Adrenal gland (tissue), 19 donors: ENCODE measurements at places on chromosomes 13 and 19.

- DNase-seq, result no peak
Observed at GRCh38 chr13:111897178-111897845, 169.6 kb upstream of the SOX1 start.

DNA sequence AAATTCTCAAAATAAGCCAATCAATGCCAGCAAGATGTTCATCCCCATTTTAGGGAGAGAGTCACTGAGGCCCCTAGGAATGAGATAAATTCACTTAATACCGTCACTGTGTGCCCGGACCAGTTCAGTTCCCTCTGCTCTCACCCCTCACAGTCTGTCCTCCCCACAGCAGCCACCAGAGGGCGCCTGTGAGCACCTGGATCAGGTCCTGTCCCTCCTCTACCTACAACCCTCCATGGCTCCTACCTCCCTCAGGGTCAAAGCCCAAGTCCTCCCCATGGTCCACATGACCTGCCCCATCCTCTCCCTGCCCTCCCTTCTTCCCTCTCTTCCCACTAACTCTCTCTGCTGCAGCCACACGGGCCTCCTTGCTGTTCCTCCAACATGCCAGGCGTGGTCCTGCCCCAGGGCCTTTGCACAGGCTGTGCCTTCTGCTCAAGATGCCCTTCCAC, 42.0 kb upstream of the NFIC start:
- peak; percentile 72 for DNase-seq

DNA sequence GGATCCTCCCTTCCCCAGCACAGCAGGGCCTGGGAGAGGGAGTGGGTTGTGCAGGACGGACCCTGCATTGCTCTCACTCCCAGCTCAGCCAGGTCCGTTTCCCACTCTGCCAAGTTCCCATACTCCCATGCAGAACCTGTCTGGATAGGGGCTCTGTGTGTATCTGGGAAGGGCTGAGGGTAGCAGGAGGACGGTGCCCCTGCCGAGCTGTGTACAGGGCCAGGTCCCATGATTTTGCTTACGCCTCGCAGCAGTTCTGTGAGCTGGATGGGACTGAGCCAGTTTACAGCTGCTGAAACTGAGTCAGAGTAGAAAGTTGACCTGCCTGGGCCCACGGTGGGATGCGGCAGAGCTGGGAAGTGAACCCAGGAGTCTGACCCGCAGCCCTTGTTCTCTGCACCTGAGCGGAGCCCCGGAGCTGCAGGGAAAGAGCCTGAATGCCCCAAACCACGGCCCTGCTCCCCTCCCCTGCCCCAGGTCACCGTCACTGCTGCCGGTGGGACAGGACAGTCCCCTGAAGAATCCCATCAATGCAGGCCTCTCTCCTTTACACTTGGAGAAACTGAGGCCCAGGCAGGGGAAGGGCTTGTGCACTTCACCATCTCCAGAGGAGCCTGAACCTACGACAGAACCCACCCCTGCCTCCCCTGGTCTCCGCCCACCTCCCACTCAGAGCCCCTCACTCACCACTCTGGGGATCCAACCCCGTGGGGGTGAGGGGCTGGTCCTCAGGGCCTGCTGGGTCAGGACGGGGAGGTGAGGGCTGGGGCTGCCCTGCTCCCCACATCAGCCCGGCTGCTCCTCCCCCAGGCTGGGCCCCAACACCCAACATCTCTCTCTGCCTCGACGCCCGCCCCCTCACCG, 3.5 kb downstream of the LILRB5 start:
- DNase-seq, result peak; percentile 23

DNA sequence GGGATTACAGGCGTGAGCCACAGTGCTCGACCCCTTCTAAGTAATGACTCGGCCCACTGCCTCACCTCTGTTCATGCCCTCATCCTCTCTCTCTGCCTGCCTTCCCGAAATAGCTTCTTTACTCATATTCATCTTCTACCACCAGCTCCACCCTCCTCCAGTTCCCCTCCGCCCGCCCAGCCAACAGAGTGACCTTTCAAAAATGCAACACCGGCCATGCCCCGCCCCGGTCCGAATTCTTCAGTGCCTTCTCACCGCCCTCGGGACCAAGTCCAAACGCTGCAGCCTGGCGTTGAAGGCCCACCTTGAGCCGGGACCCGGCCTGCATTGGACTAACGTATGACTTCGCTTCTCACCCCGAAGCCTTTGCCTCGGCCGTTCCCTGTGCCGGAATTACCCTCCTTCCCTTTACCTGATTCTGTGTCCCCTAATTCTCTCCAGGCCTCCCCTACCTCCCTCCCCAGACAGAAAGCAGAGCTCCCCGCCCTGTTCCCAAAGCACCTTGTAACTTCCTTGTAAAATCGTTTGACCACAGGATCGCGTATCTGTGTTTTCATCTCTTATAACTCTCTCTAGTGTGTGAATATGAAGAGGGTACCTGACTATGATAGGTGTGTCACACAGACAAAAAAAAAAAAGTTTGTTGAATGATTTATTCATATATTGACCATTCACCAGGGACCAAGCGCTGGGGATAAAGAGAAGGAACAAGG, 8.1 kb upstream of the MUC16 start:
- DNase-seq, result no peak

GRCh38 chr13:109036078-109036780, 406.8 kb downstream of the MYO16 start:
- DNase-seq, result no peak

DNA sequence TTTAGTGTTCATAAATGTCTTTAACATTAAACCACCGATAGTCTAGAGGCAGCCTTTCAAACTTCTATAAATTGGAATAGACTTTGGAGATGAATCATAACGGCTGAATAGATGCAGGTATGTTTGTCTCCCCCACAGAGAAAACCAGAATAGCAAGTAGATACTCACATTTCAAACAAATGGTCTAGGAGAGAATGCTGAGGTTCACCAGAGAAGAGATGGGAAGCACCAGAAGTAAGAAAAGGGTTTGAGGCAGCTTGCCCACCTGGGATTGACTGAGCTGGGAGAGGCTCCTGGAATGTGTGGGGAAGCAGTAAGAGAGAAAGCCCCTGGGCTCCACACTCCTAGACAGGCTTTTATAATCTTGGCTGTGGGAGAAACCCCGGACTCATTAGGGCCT, 6.4 kb downstream of the IGFL3 start:
- no peak for DNase-seq

DNA sequence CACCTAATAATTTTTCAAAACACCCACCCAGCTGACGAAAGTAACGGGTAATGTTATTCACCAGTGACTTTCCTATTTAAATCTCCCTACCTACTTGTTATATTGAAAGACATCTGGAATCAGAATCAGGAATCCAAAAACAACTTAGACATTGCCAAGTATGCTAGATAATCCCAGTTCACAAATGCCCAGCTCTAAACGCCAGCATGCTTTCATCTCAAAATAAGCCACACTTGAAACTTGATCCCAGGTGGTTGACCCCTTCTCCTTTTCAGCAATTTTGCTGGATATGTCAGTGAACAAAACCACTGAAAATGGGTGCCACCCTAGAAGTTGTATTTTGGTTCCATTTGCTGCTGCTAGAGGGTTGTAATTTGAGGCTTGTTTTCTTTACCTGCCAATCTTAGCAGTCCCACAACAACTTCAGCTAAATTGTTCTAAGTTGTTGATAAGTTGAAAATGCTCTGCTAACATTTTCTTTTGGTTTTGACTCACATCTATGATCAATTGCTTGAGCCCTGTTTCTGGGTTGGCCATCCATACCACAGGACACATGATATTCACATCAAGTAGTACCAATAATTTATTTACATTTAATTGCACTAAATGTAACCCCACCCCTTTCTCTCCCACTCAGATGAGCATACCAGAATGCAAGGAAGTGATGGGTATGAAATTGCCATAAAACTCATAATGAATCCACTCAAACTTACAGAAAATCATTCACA, 66.4 kb downstream of the DCT start:
- no peak for DNase-seq

GRCh38 chr13:114129649-114130062, 2.8 kb downstream of the RASA3 start:
- DNase-seq, result no peak

DNA sequence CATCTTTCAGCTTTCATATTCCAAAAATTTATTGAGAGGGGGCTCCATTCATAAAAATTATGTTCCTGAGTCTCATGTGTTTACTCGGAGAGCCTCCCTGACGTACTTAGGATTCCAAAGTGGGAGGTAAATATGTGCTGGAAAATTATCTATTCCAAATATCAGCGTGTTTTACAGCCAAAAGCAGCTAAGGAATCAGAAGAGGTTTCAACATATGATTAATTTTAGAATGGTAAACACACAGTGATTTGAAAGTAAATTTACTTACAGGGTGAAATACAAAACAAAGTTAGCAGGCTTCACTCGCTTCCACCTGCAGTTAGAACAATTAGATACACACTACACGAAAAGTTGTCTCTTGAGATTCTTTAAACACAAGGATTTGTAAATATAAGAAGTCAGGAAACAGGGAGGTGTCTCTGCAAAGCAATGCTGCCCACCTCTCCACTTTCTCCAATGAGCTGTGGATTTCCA, 313.8 kb upstream of the NBEA start:
- no peak for DNase-seq

DNA sequence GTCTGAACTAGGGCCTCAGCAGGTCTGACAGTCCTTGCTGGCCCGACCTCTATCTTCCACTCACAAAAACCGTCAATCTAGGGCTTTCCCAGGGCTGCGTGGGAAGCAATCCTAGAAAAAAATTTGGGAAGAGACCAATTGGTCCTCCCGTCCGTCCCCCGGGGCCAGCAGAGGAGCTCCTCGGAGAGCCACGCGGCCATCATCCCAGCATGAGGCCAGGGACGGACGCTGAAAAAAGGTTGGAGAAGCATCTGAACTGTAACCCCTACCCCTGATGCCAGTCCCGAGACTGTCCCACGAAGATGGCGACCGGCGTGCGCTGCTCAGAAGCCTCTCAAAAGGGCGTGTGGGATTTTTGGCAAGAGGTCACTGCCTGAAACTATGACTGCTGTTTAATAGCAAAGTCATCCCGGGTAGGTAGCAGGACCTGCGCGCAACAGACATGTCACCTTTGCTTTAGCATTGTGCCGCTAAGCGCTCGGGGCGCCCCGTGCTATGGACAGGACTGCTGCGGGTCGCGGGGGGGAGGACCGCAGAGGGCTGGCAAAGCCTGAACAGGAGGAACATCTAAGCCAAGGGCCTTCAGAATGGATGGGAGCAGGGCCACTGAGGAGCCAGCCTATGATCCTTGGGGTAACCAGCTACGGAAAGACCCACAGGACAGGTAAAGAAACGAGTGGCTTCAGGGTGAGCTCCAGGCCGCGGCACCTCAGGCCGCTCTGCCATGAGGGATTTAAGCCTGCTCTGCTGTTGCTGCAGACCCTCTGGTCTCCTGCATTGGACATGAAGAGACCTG, 10.6 kb downstream of the AKAP8 start:
- no peak for DNase-seq

- DNase-seq, result no peak
Observed at GRCh38 chr13:97266772-97267417, 44.8 kb downstream of the MBNL2 start.

- no peak for DNase-seq
Observed at GRCh38 chr19:7642295-7643030, 5.6 kb downstream of the STXBP2 start.

GRCh38 chr13:36766295-36766694, 52.7 kb upstream of the RFXAP start:
- DNase-seq, result no peak

DNA sequence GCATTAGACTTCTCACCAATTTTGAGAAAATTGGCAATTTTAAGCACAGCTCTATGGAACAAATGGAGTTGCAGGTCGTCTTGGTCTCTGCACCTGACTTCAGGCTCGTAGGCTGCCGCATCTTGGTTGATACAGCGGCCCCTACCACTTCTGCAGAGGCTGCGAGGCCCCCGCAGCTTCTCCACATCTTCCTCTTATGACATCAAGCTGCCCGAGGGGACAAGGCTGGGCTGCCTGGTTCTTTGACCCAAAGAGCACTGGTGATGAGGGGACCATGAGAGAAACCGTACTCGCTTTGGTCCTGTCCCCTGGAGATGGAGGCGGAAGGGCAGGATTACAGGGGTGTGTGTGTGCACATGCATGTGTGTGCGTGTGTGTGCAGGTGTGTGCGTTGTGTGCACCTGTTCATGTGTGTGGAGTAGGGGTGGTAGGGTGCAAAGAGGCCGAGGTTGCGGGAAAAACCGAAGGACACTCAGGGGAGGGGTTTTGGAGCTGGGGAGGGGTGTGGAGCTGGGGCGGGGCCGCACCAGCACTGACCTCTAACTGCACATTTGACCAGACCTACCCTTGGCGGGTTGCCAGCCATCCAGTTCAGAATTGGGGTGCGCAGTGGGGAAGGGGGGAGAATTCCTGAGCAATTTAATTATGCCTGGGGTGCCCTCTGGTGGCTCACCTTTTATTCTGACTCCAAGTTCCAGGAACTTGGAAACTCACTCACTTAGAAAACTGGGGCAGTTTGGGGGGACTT, 65.1 kb upstream of the ARHGEF7 start:
- DNase-seq, result peak; percentile 49

- peak; percentile 60 for DNase-seq
Observed at GRCh38 chr19:47274891-47275761, 441 bp downstream of the INAFM1 start.

- DNase-seq, result no peak
Observed at GRCh38 chr19:18742324-18742723, 48.8 kb downstream of the COMP start.

DNA sequence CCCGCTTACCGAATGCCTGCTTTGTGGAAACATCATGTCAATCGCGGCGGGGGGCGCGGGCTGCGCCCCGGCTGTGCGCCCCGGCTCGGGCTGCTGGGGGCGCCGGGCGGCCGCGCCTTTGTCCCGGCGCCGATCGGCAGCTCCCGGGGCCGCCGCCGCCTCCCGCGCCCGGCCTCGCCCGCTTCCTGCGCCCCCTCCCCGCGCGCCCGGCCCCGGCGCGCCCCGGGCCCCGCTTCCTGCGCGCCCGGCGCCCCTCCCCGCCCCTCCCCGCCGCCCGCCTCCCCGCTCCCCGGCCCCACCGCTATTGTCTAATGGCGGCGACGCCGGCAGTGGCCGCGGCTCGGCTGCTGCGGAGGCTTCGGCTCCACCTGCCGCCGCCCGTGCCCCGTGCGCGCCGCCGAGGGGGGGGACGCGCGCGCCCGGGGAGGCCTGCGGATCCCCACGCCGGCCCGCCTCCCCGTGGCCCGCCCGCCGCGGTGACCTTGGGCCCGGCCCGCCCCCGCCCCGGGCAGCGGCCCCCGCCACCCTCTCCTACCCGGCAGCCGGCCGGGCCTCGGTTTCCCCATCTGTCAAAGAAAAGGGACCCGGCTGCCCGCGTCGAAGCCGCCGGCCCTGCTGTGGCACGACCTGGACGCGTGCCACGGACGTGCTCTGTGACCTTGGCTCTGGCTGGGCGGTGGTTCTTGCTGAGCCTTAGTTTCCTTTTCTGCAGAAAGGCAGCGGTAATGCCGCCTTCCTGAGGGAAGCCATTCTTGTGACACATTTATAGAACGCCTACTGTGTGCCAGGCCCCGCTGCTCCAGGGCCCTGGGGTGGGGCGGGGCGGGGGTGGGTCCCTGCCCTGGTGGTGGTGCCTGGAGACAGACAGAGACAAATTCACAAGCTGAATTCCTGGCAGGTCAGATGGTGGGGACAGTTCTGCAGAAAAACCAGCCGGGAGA, at the start of gene TLE5:
TSS of gene TLE5 (minus strand) at position 331 of the 941 bp plus-strand sequence. CDS start at position 36, 295 bp downstream.
- DNase-seq, result peak; percentile 88

GRCh38 chr19:374886-375235, 30.3 kb upstream of the MIER2 start:
- peak; percentile 5 for DNase-seq

- DNase-seq, result peak; percentile 7
Observed at GRCh38 chr19:19997656-19998268, 41.5 kb downstream of the ZNF682 start.
